ENCODE measurements at places on chromosomes 16 and 17. TPM values are rescaled to one million over a fixed set of nuclear protein-coding genes. Genes with fewer than 3 reads are reported as not detected.

DNA sequence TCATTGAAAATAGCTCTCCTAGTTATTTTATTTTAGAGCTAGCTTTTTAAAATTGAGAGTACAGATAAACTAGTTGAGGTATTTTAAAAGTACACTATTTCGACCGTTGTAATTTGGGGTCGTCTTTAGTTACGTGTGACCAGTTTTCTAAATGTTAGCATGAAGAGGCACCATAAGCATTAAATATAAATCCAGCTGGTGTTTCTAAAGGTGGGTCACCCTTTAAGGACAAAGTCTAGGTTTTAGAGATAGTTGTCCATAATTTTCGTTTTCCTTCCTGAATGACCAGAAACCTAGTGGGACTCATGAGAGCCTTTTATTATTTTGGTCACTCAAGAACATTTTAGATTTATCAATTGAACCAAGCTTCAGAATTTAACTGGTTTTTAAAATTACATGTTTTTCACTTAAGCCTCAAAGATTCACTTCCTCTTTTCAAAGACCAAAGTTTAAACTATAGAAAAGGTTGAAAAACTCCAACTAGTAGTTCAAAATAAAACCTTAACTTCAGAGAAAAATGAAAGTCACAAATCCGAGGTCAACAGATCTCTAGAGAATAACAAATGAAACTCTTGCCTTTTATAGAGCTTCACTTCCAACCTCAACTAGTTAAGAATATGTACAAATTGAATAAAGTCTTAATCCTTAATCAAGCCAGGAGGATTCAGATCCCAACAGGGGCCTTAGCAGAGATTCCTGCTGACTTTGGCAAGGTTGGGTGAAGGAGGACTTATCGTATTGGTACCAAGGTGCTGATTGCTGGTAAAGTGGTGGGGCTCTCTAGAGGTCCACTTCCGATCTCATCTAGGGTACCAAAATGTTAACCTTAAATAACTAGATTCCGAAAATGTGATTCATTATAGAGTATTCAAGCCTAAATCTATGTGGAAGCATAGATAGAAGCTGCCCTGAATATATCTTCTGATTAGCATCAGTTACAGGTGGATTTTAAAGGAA is 32.5 kb downstream of the PHKB start:
- H3K27me3 ChIP-seq, result no peaks in the 10 kb centered on the region
- H3K27ac ChIP-seq, result peak overlapping the region; percentile 63
- no peak for DNase-seq
- peaks cover 14% of the 10 kb centered on the region for H3K36me3 ChIP-seq
- H3K4me3 ChIP-seq, result peak overlapping the region; percentile 15
- H3K4me1 ChIP-seq, result peaks cover 26% of the 10 kb centered on the region

DNA sequence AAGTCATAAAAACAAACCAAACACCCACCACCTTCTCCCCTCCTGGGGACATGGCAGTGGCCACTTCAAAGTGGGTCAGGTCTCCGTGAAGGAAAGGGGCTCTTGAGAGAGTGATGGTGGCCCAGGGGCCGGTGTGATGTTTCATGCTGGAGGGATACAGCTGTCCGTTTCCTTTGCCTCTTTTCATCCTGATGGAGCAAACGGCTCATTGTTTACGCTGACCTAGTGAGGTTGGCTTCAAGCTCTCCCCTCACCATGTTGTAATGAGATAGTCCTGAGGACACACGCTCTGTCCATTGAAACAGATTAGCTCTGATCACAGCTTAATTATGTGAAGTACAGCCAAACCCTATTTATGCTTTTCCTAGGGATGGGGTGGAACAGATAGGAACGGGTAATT is 34.2 kb downstream of the CDH13 start:
- no peak for DNase-seq
- H3K4me3 ChIP-seq, result no peak overlapping the region
- no peaks in the 10 kb centered on the region for H3K36me3 ChIP-seq
- H3K27ac ChIP-seq, result no peak overlapping the region
- H3K4me1 ChIP-seq, result no peaks in the 10 kb centered on the region
- H3K27me3 ChIP-seq, result no peaks in the 10 kb centered on the region

GRCh38 chr17:44970136-44970741 is 2.1 kb upstream of the C1QL1 start:
- peaks cover 31% of the 10 kb centered on the region for H3K4me1 ChIP-seq
- DNase-seq, result no peak
- no peaks in the 10 kb centered on the region for H3K36me3 ChIP-seq

DNA sequence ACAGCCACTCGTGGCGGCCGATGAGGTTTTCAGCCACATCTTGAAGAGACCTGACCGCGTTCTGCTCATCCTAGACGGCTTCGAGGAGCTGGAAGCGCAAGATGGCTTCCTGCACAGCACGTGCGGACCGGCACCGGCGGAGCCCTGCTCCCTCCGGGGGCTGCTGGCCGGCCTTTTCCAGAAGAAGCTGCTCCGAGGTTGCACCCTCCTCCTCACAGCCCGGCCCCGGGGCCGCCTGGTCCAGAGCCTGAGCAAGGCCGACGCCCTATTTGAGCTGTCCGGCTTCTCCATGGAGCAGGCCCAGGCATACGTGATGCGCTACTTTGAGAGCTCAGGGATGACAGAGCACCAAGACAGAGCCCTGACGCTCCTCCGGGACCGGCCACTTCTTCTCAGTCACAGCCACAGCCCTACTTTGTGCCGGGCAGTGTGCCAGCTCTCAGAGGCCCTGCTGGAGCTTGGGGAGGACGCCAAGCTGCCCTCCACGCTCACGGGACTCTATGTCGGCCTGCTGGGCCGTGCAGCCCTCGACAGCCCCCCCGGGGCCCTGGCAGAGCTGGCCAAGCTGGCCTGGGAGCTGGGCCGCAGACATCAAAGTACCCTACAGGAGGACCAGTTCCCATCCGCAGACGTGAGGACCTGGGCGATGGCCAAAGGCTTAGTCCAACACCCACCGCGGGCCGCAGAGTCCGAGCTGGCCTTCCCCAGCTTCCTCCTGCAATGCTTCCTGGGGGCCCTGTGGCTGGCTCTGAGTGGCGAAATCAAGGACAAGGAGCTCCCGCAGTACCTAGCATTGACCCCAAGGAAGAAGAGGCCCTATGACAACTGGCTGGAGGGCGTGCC is 30.1 kb downstream of the CIITA start:
- H3K36me3 ChIP-seq, result peaks cover 89% of the 10 kb centered on the region
- no peaks in the 10 kb centered on the region for H3K4me1 ChIP-seq
- no peak overlapping the region for H3K27ac ChIP-seq
- no peak overlapping the region for H3K4me3 ChIP-seq
- DNase-seq, result peak; percentile 75

DNA sequence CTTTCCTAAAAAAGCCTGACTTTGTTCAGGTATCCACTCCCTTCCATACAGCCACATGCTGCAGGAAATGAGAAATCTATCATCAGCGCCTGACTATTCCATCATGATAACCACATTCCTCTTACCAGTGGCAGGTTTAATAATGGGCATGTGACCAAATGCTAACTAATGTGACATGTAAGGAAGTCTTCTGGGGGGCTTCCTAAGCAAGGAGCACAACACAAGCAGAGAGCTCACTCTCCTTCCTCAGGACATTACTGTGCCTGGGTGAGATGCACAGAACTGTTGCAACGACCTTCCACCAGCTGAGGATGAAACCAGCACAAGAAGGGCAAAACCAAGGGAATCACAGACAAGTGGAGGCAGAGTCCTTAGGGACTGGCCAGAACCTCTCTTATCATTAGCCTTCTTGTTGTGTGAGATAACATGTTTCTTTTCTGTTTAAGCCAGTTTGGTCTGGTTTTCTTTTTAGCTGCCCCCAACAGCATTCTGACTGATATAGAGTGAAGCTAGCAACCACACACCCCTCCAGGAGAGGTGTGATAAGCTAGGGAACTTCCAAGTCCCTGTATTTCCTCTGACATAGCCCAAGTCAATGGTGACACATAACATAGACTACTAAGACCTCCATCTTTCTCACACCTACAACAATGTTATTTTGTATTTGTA is 16.9 kb downstream of the MYO1D start:
- H3K36me3 ChIP-seq, result no peaks in the 10 kb centered on the region
- H3K27ac ChIP-seq, result no peak overlapping the region

DNA sequence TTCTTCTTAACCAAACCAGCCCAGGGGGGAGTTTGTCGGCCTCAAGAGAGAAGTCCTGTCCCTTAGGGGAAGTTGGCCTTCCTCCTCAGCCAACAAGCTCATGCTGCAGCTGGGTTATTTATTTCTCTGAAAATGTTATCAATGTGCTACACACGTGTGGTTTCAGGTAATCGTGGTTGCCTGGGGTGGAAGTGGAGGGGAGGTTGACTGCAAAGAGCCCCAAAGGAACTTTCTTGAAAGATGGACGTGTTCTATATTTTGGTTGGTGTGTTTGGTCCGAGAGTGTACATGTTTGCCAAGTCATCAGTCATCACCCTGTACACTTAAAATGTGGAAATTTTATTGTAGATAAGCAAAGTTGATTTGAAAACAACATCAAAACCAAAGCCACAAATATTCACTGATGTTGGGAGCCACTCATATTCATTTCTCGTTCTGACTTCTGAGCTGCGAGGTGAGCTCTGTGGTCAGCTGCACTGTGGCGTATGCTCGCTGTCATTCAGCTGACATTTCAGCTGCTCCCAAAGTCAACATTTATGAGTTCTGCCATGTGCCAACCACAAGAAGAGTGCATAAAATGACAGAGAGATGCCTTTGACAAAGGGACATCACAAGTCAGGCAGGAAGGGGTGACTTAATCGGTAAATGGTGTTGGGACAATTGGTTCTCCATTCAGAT is 26.5 kb upstream of the ADGRG1 start:
- H3K4me3 ChIP-seq, result no peak overlapping the region
- H3K4me1 ChIP-seq, result peaks cover 7% of the 10 kb centered on the region
- no peaks in the 10 kb centered on the region for H3K36me3 ChIP-seq
- no peaks in the 10 kb centered on the region for H3K27me3 ChIP-seq

- no peak overlapping the region for H3K27ac ChIP-seq
- no peaks in the 10 kb centered on the region for H3K27me3 ChIP-seq
- H3K4me1 ChIP-seq, result no peaks in the 10 kb centered on the region
- no peak overlapping the region for H3K4me3 ChIP-seq
- no peak for DNase-seq
Measured at GRCh38 chr17:30534298-30534697, 57.1 kb downstream of the GOSR1 start.

DNA sequence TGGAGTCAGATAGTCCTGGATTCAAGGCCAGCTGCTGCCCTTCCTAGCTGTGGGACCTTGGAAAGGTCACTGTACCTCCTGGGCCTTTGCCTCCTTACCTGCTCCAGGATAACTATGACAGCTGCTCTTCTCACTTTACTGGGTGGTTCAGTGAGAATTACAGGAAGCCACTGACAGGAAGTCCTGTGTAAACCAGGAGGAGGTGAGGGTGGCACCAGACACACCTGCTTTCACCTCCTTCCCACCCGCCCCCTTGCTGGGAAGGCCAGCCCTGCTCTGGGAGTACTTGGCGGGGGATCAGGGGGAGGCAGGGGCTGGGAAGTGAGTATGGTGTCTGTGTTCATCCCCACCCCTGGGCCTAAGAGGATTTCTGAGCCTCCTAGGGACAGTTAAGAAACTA is 42.6 kb downstream of the CPNE2 start:
- H3K4me3 ChIP-seq, result no peak overlapping the region
- H3K27me3 ChIP-seq, result no peaks in the 10 kb centered on the region
- no peak overlapping the region for H3K27ac ChIP-seq
- H3K4me1 ChIP-seq, result peaks cover 22% of the 10 kb centered on the region

GRCh38 chr17:73972901-73973300 is 230.6 kb upstream of the RPL38 start:
- peaks cover 3% of the 10 kb centered on the region for H3K4me1 ChIP-seq
- no peaks in the 10 kb centered on the region for H3K36me3 ChIP-seq
- no peak for DNase-seq
- H3K27ac ChIP-seq, result no peak overlapping the region
- peaks cover 11% of the 10 kb centered on the region for H3K27me3 ChIP-seq

GRCh38 chr17:17422217-17422610 is 54.6 kb upstream of the MED9 start:
- peak; percentile 33 for DNase-seq
- H3K4me1 ChIP-seq, result peaks cover 8% of the 10 kb centered on the region
- no peaks in the 10 kb centered on the region for H3K36me3 ChIP-seq
- H3K27ac ChIP-seq, result no peak overlapping the region
- no peak overlapping the region for H3K4me3 ChIP-seq

GRCh38 chr17:83071966-83072562 is 7.3 kb upstream of the METRNL start:
- peaks cover 5% of the 10 kb centered on the region for H3K4me1 ChIP-seq
- no peak overlapping the region for H3K4me3 ChIP-seq
- no peaks in the 10 kb centered on the region for H3K27me3 ChIP-seq

DNA sequence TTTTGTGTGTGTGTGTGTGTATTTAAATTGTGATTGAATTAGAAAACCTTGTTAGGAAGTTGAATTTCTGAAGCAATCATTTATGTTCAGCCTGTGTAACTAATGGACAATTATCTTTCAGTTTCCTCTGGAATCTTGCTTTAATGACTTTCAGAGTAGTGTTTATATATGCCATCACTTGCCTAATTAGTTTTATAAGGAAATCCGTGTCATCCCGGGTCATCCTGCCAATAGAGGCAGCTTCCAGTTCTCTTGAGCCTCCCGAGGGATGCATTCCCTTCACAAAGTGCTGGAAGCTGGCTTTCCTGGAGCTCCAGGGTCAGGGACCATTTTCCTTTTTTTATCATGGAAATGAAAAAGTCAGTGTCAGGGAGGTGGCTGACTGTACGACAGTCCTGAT is 42.9 kb downstream of the PRKCA start:
- no peaks in the 10 kb centered on the region for H3K36me3 ChIP-seq
- peaks cover 19% of the 10 kb centered on the region for H3K4me1 ChIP-seq
- no peaks in the 10 kb centered on the region for H3K27me3 ChIP-seq
- no peak for DNase-seq
- no peak overlapping the region for H3K27ac ChIP-seq

- H3K27me3 ChIP-seq, result no peaks in the 10 kb centered on the region
- H3K36me3 ChIP-seq, result no peaks in the 10 kb centered on the region
- no peak overlapping the region for H3K4me3 ChIP-seq
- no peak for DNase-seq
- no peaks in the 10 kb centered on the region for H3K4me1 ChIP-seq
- no peak overlapping the region for H3K27ac ChIP-seq
Measured at GRCh38 chr16:60755907-60756306, 1280.3 kb downstream of the CDH8 start.

- DNase-seq, result no peak
- H3K4me3 ChIP-seq, result no peak overlapping the region
- H3K27ac ChIP-seq, result peak overlapping the region; percentile 73
- no peaks in the 10 kb centered on the region for H3K27me3 ChIP-seq
- H3K4me1 ChIP-seq, result peaks cover 56% of the 10 kb centered on the region
Measured at GRCh38 chr17:59830007-59830630, 62.6 kb downstream of the TUBD1 start.

GRCh38 chr16:21244518-21245215 is 11.2 kb downstream of the ANKS4B start:
- H3K4me1 ChIP-seq, result no peaks in the 10 kb centered on the region
- no peak overlapping the region for H3K27ac ChIP-seq
- no peak for DNase-seq
- H3K4me3 ChIP-seq, result no peak overlapping the region
- no peaks in the 10 kb centered on the region for H3K36me3 ChIP-seq

C1QL1 gene
- not detected for total RNA-seq

BCL6B gene
- total RNA-seq, result 13.4 TPM

NOS2 gene
- 0.38 TPM for total RNA-seq

SHBG gene
- total RNA-seq, result not detected

RGS11 gene
- 8.2 TPM for total RNA-seq
